MCF 10A (cell line): ENCODE measurements at places on chromosomes 12 and 14. TPM values are rescaled to one million over a fixed set of nuclear protein-coding genes. Genes with fewer than 3 reads are reported as not detected.

Gene MYF5
- total RNA-seq: not detected in 2 replicates

Gene FAM181A
- not detected in 2 replicates for total RNA-seq

Gene KRT6C
- total RNA-seq: 0.19 and 0.44 TPM in 2 replicates

Gene C14orf180
- total RNA-seq: not detected in 2 replicates

Gene GALNT9
- total RNA-seq: 3.2 and 4.4 TPM in 2 replicates

Gene TSPAN31
- total RNA-seq: 24.8 and 30.9 TPM in 2 replicates

Gene MTERF2
- 7.6 and 9.3 TPM in 2 replicates for total RNA-seq

DNA sequence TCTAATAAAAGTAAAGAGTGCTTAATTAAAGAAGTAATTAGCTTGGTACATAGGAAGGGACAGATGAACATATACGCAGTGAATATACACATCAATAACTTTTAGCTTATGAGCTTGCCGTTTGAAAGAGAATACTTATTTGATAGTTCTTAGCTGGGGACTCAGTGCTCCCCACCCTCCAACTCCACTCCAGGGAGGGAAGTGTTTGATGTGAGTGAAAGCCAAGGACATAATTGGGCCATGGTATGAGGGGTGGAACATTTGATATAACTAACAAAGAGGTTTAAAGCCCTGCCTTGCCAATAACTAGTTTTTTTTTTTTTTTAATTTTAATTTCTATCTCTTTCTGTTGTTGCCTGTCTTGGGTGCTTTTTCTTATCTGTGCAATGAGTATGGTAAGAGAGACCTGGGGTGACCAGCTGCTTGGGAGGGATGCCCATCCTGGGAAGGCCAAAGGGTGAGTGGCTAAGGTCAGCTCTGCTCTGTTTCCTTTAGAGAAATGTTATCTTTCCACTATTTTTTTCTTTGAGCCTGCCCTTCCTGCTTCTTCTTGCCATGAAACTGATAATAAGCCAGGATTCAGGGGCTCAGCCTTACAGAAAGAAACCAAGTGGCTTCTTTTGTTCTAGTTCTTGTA is 132.8 kb upstream of the CPSF6 start:
- no peak for DNase-seq

- DNase-seq: no peak
These were observed 163.0 kb upstream of the EEA1 start for GRCh38 chr12:93091886-93092648.

DNA sequence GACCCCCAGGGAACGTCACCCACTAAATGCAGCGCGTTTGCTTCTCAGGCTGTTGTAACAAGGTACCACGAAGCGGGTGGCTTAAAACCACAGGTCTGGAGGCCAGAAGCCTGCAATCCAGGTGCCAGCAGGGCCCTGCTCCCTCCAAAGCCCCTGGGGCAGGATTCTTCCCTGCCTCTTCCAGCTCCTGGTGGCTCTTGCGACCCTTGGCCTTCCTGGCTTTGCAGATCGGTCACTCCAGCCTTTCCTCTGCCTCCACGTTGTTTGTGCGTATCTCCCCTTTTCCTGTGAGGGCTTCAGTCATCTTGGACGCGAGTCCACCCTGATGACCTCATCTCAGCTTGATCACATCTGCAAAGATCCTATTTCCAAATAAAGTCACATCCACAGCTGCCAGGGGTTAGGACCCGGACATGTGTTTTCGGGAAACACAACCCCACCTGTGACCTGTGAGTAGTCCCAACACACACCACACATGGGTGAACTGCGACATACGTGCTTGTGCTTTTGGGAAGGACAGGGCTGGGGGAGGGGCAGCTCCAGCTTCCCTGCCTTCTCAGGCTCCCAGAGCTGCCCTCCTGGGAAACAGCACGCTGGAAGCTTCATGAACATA is 114.5 kb upstream of the NCOR2 start:
- peak; percentile 41 for DNase-seq

DNA sequence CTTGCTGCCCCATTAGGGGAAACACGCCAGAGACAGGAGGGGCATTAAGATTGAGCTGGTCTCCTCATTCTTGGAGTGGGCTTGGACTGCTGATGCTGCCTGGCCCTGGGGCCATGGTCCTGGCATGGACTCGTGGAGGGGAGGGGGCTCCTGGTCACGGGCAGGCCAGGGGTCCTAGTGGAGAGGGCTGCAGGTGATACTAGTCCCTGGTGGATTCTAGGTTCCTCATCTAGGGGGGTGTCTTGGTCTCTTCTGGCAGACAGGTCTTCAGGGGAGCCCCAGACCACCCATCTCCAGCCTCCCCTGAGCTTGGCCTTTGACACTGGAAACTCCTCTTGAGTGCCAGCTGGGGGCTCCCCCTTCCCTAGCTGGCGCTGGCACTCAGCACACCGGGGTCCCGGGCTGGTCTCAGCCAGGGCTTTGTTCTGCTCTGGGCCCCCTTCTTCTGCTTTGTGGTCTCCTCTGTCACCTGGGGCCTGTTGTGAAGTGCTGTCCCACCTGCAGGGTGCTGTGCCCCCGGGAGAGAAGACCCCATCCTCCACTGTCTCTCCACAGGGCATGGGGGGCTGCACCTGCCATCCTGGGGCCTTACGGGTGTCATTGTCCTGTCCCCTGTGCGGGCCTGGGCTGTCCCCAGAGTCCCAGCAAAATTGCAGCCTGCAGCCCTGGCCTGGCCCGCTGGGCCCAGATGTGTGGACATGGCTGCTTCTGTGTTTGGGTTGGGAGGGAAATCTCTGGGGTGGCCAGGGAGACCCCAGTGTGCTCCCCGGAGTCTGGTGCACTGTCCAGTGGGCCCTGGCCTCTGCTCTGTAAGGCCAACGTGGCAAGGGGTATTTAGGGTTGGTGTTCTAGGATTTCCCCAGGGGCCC is 2.3 kb downstream of the KIF26A start:
- no peak for DNase-seq

DNA sequence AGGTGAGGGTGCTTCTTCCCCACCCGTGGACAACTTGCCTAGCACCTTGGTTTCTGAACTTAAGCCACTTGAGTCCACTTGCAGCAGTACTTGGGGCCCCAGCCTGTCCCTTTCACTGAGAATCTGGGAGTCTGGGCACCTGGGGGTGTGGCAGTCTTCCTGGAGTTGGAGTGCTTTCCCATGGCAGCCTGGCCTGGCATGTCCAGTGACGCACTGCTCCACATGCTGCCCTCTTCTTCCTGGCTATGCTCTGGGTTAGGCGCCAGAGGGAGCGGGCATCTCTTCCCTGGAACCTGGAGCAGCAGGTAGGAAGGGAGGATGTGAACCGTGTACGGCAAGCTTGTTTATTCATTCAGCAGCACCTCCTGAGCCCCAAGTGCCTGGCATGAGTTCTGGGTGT is 76.4 kb downstream of the PAPOLA start:
- DNase-seq: no peak

- DNase-seq: no peak
These were observed 245.5 kb downstream of the PHLDA1 start for GRCh38 chr12:75786070-75786469.

- no peak for DNase-seq
These were observed 25.1 kb upstream of the SLC8A3 start for GRCh38 chr14:70213721-70214282.

- no peak for DNase-seq
These were observed 28.4 kb downstream of the IRAK3 start for GRCh38 chr12:66217342-66217917.

GRCh38 chr14:51370758-51371386 is 130.8 kb downstream of the TMX1 start:
- DNase-seq: no peak

GRCh38 chr12:118649765-118650585 is 273.6 kb downstream of the SUDS3 start:
- no peak for DNase-seq

GRCh38 chr12:5582018-5582417 is 150.1 kb downstream of the NTF3 start:
- DNase-seq: no peak

GRCh38 chr12:71360013-71360412 is 79.6 kb upstream of the LGR5 start:
- DNase-seq: no peak

- no peak for DNase-seq
These were observed 58.9 kb downstream of the ARF6 start for GRCh38 chr14:49951691-49952345.

DNA sequence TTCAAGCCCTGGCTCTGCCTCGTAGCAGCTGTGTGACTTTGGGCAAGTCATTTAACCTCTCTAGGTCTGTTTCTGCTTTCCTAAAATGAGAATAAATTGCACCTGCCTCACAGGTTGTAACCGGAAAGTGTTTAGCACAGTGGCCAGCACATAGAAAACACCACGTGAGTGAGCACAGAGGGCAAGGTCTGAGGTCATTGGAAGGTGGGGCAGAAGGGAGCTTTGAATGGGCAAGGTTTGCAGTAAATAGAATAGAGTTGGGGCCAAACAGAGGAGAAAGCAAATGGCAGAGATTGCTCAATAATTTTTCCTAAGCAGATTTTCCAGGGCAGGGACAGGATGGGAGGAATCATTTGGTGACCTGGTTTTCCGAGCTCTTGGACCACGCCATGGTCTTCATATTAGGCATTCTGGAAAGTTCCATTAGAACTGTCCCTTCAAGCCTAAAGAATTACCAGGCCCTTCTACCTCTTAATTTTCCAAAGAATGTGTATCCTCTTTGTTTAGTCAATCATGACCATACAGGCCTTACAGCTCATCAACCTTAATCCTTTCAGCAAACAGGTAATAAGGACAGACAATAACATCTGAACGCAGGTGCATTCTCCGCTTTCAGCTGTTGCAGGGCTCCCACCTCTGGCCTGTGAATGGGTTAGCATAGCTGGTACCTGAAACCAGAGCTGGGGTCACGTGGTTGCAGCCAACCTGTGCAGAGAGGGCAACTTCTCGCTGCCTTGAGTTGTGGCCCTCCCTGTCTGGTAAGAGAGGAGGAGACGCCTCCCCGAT is 53.8 kb downstream of the VWF start:
- no peak for DNase-seq

- DNase-seq: no peak
These were observed 52.1 kb downstream of the PTPN21 start for GRCh38 chr14:88502740-88503139.

DNA sequence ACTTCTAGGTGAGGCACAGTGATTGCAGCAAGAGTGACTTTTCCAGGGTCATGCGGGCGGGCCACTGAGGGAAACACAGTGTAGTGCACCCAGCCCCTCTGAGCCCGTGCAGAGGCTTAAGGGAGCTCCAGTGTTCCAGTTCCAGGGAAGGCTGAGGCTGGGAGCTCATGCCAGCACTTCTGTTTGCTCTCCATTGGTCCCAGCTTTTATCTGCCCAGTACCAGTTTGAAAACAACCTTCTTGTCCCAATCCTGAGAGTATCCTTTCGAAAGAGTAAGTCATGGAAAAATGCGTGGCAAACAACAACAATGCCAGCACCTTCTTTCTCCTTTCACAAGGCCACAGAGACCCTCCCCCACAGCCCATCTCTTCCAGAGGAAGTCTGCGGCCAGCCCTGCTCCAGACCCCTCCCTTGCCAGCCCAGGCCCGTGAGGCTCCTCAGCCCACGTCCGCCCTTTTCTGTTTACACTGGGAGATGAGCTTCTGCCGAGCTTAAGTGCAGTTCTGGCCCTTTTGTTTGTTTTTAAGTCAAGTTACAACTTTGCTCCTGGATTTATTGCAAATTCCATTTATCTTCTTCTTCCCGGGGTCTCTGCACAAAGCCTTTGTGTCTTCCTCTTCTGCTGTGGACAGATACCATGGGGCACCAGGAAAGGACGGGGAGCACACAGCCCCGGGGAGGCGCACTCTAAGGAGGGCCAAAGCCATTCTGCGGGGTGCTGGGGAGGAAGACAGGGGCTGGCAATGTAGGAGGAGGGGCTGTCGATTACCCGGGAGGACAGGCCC is 185.6 kb downstream of the ZFP36L1 start:
- DNase-seq: no peak
